Trophoblast cell (in vitro differentiated cells and primary cell): ENCODE measurements at places on chromosomes 1 and 21.

DNA sequence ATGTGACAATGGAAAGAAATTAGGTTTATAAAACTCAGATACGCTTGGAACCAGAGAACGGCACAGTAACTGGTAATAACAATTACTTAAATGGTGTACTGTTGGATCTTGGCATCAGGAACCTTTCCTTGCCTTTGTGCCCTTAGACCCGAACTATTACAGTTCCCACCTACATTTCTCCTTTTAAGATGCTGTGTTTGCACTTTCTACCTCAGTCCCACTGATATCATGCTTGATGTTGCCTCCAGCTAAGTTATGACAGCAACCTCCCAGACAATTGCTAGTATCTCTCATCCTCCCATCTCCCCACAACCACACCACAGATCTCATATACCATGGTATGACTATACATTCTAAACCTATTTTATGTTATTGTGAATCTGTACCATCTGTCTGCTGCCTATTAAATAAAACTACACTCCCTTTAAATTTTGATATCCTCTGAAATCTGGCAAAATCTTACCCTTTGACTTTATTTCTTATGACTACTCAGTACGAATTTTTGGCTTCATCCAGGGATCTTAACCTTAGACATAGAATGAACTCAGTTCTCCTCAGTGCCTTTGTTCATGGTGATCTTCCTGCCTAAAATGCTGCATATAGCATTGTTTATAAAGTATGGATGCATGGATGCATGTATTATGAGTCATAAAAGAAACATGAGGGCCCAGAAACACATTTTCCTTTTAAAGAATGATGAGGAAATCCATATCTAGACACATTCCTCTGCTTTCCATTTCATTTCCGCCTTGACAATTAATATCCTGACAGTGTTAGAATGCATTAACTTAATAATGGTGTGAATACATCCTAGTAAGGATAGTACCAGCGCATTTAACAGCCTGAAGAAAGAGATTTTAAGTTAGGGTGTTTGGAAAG, 64.1 kb downstream of the LRRC8D start:
- DNase-seq = peak; percentile 68

- no peak for DNase-seq
These were observed 13.7 kb upstream of the LBR start for GRCh38 chr1:225441314-225442122.

- DNase-seq = peak; percentile 63
These were observed 3.1 kb upstream of the SPRR3 start for GRCh38 chr1:152998476-152998875.

GRCh38 chr21:23887725-23888306, 1719.5 kb downstream of the MRPL39 start:
- no peak for DNase-seq
